Epithelial cell of proximal tubule (primary cell): ENCODE measurements at places on chromosomes 7 and 10.

DNA sequence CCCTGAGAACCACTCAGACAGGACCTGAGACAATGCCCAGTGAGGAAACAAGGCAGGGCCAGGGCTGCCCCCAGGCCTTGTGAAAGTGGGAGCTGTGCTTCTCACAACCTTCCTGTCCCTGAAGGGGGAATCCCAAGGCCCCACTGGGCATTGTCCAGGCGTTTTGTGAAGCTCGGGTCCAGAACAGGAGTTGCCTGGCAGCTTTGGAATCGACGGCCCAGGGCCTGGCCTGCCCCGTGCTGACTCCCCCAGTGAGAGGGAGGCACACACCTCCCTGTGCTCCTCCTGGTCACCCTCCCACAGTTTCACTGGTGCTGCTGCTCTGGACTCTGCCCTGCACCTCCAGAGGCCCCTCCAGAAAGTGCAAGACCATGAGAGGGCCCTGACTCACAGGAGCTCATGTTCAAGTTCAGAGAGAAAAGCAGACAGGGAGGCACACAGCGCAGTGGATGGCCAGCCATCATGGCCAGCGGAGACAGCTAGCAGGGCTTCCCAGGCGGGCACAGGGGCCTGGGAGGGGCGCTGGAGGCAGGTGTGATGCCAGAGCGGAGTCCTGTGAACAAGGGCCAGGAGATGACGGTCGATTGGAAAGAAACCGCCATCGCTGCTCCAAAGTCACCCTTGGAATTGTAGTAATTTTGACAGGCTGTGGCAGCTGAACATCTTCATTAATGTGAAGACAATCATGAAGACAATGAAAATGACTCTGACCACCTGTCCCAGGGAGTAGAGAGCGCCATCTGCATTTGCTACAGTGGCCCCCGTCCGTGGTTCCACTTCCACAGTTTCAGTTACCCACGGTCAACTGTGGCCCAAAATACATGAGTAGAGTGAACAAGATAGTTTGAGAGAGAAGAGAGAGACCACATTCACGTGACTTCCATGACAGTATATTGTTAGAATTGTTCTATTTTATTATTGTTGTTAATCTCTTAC lies 103.7 kb downstream of the MKI67 start:
- DNase-seq: no peak

DNA sequence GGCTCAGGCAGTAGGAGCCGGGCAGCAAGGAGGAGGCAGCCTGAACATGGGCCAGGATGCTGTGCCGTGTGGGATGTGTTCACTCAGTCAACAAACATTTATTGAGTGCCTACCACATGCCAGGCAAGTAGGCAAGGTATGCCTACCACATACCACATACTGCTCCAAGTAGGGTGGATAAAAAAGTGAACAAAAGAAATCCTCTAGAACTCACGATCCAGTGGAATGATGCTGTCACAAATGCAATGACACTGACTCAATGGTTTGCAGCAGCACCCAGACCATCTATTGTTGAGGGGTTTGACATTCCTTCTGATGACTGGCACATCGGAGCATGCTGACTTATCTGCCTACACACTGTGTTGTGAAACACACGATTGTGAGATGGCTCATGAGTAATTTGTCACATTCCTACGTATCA lies 413.5 kb downstream of the NRG3 start:
- DNase-seq: peak; percentile 94

DNA sequence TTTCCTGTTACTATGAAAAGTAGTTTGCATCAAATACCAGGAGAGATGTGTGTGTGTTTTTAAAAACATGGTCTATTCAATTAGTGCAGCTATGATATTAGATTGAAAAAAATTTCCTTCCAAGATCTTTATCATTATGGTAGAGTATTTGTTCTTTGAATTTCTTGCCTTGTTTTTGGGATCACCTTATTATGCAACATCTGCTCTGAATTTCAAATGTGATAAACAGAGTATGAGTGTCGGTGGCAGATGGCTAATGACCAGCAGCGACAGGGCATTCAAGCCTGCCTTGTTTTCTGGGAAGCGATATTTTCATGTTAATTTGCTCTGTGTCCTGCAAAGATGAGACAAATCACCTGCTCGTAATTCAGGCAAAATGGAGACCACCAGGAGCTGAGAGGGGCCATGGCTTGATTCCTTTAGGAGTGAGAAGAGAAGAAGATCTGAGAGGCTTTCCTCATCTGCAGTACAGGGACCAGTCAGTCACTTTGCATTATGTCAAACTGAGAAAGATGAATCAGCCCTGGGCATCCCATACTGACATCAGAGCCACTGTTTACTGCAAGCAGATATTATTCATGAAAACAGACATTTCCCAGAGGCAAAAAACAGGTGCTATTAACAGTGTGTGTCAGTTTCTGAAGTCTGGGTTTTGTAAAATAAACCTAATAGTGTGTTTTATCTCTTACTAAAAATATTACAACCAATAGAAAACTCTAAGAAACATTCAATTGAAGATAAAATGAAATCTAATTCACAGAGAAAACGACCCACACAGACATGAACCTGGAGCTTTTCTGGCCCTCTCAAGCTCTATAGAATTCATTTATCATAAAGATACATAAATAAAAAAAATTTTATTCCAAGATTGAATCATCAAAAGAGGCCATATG lies 67.6 kb downstream of the CDK6 start:
- DNase-seq: no peak

DNA sequence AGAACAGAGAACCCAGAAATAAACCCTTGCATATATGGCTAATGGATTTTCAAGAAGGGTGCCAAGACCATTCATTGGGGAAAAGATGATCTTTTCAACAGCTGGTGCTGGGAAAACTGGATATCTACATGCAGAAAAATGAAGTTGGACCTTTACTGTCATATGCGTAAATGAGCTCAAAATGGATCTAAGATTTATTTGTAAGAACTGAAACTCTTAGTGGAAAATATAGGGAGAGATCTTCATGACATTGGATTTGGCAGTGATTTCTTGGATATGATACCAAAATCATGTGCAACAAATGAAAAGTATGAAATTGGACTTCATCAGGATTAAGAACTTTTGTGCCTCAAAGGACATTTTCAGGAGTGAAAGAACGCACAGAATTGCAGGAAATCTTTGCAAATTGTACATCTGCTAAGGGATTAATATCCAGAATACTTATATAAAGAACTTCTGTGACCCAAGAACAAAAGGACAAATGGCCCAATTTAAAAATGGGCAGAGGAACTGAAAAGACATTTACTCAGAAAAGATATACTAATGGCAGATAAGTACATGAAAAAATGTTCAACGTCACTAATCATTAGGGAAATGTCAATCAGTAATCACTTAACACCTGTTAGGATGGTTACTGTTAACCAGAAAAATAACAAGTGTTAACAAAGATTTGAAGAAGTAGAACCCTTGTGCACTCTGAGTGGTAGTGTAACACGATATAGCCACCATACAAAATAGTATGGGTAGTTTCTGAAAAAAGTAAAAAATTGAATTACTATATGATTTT lies 6.1 kb downstream of the DBF4 start:
- no peak for DNase-seq

GRCh38 chr7:23981314-23981713 lies 271.3 kb downstream of the STK31 start:
- DNase-seq: no peak

DNA sequence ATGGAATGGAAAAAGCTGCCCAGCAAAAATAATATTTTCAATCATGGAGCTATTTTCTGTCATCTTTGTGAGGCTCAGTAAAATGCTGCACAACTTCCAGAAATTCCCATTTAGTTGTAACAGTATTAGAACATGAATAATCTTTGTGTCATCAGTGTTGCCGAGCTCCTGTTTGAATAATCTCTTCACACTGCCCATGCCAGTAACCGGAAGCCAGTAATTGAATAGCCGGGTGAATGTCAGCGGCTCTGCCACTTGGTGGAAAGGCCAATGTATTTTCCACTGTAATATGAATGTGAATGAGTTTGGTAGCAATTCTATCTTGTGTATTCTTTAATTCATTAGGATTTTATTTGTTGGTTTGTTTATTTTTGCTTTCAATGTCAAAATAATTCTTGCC lies 172.5 kb upstream of the INSYN2A start:
- DNase-seq: no peak

GRCh38 chr7:148688526-148688925 lies 10.2 kb upstream of the CUL1 start:
- DNase-seq: no peak

GRCh38 chr7:157018328-157018996 lies 8.0 kb upstream of the MNX1 start:
- DNase-seq: no peak

GRCh38 chr10:72831696-72832409 lies 61.7 kb upstream of the OIT3 start:
- DNase-seq: no peak

DNA sequence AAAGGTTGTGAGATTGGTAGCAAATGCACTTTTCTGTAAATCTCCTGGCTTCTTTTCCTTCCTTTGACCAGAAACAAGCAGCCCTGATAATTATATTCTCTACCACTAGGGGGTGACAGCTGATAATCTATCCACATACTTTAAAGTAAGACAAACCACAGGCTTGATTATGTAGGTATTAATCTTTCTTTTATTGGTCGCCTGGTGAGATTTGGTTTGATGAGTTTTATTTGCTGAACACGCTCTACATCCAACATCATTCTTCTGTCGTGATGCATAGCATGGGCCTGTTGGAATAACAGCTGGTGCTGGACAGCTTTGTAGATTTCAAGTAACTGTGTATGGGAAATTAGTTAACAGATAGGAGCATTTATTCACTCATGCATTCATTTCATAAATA lies 63.5 kb downstream of the ZNF365 start:
- no peak for DNase-seq

GRCh38 chr10:14587540-14588083 lies 187.1 kb downstream of the FAM107B start:
- DNase-seq: no peak

DNA sequence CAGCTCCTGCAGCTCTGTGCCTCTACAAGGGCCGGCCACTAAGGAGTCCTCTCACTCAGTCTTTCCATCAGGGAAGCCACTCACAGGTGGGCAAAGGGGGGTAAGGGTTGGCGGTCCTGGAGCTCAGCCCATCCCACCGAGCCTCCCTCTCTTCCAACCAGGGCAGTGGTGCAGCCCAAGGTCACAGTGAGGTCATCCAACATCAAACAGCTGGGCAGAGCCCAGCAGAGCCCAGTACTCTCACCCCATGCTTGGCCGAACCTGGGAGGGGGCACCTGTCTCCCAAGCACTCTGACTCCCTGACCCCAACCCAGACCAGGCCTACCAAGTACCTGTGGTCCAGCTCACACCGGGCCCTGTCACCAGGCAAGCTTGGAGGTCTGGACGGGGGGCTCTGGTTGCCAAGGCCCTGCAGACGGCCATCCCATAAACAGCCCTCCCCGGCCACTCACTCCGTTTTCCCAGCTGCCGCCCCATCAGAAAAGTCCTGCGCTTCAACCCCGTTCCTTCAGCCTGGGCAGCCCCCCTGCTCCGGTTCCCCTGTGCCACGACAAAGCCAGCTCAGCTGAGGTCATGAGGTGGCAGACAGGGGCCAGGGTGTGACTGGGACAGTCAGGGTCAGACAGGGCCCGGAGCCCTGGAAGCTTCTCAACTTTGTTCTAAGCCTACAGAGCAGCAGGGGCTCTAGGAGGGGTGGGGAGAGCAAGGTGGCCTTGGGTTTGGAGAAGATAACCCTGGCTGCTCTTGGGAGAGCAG lies 27.5 kb downstream of the PDGFA start:
- no peak for DNase-seq

- DNase-seq: no peak
These were observed 47.3 kb downstream of the LRRN3 start for GRCh38 chr7:111138193-111138569.
